Activated CD8-positive, alpha-beta memory T cell treated with anti-CD3 and anti-CD28 coated beads for 1 hour (primary cell): ENCODE measurements at places on chromosomes 6 and 20.

DNA sequence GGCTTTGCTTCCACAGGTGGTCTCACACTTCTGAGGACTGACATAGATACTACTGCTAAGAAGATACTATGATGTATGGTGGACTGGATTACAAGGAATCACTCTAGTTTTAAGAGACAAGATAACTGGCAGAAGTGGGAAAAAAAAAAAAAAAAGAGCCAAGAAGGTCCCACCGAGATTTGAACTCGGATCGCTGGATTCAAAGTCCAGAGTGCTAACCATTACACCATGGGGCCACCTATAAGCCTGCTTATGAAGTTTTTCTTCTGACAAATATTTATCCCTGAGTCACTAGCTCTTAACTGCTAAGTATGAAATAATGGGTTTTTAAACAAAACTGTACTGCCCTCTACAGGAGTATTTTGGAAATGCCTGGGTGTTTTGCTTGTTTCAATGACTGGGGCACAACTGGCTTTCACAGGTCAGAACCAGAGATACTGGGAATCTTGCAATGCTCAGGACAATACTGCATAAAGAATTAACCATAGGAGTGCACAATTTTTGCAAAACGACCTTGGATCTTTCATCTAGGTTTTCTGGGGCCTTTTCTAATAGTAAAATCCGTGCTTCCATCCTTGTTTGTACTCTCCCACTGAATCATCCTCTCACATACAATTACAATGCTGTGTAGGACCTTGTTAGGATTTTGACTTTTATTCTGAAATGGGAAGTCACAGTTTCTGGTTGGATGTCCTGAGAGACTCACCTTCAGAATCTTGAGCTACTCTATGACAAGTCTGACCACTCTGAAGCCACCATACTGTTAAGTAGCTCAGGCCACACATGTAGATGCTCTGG, 116.3 kb downstream of the OR2B2 start:
- DNase-seq, result no peak

DNA sequence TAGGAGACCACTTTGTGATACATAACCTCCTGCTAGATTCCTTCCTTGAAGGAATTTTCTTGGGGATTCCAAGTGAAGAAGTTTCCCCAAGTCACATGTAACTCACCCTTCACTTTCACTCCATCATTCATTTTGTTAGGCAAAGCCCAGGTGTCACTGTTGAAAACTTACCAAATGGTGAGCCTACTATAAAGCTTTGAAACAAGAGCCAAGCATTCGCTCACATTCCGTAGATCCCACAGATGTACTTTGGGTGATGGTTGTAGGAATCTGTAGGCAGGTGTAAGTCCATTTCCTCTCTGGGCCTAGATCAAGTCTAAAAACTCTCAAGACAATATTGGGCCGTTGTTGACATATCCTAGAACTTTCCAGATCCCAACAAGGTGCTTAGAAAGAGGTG, 74.1 kb downstream of the PRDM1 start:
- no peak for DNase-seq

DNA sequence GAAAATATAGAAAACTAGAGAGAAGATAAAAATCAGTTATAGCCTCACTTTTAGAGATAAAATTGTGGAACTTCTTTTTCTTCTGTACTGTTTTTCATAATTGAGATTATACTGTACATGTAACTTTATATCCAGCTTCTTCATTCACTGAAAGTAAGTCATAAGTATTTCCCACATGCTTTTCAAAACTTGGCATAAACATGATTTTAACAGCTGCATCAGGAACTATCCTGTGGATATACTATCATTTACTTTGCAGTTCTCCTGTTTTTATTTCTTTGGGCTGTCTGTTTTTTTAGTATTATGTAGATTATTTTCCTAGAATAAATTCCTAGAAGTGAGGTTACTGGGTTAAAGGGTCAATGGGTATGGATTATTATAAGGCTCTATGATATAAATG, 14.8 kb downstream of the DSTN start:
- no peak for DNase-seq

DNA sequence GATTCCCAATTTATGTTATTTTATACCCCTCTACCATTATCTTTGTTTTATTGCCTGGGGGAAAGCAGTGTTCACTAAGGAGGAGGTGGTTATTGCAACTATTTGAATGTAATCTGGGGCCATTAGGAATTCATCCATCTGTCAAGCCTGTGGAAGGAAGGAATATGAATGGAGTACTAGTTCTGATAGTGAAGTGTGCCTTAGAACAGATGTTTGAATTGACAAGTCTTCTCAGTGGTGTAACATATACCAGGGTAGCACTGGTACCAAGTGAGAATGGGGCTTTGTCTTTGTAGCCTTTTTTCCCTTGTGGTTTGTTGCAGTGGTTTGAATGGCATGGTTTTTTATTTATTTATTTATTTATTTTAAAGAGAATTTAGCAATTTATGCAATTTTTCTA, 27.9 kb upstream of the HDAC2 start:
- no peak for DNase-seq

DNA sequence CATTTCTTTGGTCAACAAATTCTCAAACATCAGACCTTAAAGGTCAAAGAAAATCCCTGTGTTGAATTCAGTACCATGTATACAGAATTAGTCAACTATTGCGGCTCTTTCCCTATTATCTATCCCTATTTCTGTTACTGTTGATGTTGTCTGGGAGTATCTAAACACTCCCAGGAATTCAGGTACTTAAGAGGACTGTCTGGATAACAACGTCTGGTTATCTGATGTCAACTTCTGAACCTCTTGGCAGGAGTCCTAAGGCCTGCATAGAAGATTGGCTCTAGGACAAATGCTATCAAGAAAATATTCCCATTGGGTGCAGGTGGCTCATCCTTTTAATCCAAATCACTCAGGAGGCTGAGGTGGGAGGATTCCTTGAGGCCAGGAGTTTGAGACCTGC, 255.6 kb downstream of the KHDC1L start:
- no peak for DNase-seq

DNA sequence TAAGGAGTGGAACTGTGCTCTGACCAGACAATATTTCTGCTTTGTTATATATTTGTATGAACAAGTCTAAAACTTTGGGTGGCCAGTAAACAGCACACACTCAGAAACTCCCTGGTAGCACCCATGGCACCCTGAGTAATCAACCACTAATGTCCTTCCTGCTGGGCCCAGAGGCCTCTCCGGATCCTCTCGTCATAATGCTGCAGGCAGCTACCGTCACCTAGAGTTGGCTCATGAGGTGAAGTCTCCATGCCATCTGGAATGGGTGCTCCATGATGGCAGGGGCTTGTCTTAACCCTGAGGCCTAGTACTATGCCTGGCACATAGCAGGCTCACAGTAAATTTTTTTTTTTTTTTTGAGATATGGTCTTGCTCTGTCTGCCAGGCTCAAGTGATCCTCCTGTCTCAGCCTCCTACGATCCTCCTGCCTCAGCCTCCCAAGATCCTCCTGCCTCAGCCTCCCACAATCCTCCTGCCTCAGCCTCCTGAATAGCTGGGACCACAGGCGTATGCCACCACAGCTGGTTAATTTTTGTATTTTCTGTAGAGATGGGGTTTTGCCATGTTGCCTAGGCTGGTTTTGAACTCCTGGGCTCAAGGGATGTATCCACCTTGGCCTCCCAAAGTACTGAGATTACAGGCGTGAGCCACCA, 3.0 kb upstream of the SDCBP2 start:
- no peak for DNase-seq

- DNase-seq, result no peak
Measured at GRCh38 chr20:16407251-16408067, 165.8 kb downstream of the KIF16B start.

- no peak for DNase-seq
Measured at GRCh38 chr6:148324297-148324985, 18.2 kb upstream of the SASH1 start.

DNA sequence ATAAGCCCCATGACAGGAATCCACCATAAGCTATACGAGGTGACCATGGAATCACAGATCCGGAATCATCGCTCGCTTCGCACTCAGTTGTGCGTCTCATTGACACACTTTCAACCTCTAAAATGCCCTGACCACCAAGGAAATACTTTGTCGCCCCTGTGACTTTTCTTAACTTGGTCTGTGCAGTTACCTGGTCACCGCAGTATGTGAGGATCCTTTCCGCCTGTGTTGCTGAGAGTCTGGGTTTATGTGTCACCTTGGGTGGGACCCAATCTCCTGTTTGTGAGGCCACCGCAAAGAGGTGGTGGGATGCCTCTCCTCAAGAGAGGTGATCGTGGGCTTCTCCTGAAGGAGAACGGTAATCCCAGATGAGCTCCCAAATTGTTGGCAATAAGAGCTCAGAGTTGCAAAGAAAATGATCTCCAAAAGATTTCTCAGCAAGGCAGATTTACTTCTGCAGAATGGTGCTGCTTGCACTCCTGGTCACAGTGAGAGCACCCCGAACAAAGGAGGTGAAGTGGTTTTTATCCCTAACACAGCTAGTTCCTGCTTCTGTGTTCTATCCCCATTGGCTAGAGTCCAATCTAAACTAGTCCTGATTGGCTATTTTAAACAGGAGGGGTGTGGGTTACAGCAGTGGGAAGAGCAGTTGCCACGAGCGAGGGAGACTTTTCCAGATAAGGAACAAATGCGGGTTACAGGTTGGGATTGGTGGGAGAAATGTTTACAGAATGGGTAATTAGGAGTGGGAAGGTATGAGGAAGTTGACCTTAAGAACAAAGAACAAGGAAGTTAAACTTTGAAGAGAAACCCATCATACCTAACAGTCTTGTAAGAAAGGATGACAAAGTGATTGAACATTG, 9.1 kb upstream of the ZNFX1 start:
- DNase-seq, result no peak

DNA sequence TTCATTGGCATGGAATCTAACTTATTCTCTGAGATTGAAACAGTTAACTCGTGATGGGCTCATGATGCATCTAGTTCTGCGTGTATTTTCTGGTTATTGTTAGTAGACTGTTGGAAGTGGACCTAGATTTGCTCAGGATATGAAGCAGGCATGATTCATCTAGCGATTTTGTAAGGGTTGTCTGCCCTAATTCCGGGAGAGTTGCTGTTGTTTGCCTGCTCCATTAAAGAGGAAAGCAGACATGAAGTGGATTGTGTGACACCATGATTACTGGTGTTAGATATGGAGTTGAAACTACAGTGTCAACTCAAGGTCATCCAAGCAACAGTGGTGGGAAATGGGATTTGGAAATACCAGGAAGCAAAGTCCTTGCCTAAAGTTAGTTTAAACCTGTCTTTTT, 41.0 kb downstream of the SOX4 start:
- no peak for DNase-seq

DNA sequence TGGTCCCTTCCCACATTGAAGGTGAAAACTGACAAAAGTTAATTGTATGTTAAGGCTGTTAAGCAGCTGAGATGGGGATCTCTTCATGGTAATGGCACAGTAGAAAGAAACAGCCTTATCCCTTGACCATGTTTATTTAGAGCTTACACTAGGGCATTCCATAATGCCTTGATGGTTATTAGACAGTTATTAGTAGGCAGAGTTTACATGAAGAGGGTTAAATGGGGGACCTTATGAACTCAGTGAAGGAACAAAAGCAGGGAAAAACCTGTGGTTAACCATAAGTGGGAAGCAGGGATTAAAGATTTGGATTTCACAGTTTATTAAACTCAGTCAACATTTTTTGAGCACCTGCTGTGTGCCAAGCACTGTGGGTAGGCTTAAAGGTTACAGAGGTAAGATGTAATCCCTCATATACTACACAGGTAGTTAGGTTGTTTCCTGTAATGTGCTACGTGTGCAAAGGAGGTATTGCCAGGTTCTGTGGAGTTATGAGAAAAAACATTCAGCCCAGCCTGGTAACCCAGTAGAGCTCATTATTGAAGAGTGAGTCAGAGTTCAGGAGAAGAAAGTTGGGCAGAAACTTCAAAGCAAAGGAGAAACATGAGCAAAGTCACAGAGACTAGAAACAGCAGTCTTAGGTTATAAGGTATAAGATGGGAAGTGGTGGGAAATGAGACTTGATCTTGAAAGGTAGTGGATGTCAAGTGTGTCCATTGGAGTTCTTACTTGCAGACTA, 32.3 kb upstream of the GNRH2 start:
- DNase-seq, result no peak

DNA sequence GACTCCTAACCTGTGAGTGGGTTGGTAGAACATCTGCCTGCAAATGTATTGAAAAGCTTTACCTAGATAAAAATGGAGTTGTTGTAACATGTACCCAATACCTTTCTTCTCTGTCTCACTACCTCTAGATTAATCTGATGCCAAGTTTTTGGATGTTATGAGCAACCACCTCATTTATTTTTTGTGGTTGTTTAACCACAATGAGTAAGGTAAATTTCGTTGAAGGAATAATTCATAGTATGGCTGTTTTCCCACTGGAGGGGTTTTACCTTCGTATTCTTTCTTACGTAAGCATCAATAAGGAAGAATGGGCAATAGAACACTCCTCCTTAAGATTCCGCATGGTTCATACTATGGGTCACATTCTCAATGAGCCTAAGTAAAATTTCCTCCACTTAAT, 165.4 kb downstream of the CDH26 start:
- no peak for DNase-seq

DNA sequence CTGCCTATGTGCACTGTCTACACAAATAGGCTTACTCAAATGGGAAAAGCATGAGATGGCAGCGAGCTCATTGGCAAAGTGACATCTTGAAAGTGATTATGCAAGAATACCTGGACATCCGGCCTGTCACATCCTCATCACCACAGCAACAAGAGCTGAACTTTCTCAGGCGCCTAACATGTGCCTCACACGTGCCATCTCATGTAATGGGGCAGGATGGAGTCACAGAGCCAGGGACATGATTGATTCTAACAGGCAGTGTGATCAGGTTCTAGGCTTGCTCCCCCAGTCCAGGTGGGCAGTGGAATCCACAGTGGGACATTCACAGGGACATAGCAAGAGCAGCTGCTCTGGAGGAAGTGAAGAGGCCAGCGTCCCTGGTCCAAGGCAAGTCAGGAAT, 192.3 kb upstream of the SSTR4 start:
- DNase-seq, result no peak

DNA sequence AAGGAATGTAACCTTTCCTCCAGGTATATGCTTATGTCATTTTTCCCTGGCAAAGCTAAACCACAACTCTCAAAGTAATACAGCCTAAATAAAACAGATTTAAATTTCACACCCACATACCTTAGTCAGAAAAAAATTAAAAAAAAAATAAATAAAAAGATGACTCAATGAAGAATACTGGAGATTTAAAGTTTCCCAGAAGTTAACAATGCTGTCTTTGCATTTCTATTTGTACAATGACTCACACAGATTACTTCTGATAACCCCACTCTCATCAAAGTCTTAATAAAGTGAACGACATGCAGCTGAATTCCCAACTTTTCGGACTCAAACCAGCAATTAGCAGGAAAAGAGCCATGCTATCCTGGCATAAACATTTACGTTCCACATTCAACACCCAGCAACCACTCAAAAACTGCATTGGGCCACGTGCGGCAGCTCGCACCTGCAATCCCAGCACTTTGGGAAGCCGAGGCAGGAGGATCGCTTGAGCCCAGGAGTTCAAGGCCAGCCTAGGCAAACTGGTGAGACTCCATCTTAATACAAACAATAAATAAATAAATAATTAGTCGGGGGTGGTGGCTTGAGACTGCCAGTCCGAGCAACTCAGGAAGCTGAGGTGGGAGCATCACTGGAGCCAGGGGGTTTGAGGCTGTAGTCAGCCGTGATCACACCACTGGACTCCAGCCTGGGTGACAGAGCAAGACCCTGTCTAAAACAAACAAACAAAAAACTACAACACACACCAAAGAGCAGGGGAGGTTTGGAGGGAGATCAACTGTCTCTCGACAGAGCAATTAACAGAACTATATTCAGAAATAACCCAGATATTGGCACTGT, 130.5 kb downstream of the WDR27 start:
- DNase-seq, result no peak
